ENCODE measurements at places on chromosomes 6 and 20.

DNA sequence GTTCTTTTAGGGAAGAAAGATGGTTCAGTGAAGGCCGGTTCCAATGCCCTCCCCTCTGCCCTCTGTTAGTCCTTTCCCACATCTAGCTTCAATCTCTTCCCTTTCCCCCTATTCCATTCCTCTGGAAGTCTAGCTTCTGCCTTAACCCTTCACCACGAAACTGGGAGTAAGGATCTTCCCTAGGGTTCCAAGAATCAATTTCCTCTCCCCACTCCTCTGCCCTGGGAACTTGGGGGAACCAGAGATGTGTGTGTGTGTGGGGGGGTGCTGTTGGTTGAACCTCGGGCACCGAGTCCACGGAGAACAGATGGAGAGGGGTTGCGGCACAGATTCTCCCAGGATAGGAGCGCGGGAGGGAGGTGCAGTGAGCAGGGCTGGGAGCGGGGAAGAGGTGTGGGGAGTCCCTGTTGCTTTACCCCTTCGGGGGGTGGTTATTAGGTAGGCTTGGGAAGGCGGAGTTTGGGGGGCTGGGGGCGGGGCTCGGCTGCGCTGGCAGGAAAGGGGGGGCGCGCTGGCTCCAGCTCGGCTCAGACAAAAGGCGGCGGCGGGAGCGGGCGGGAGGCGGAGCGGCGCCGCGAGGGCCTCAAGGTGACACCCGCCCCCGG is at the start of gene TMEM151B:
Gene TMEM151B, plus strand, starts transcription at position 530 of the 605 bp plus-strand sequence. CDS start 293 bp downstream, outside the sequence.
- no peak for DNase-seq

- DNase-seq: no peak
These were observed 30.6 kb upstream of the CCDC167 start for GRCh38 chr6:37530297-37530696.

- DNase-seq: no peak
These were observed 38.8 kb downstream of the SESN1 start for GRCh38 chr6:109055771-109056235.

DNA sequence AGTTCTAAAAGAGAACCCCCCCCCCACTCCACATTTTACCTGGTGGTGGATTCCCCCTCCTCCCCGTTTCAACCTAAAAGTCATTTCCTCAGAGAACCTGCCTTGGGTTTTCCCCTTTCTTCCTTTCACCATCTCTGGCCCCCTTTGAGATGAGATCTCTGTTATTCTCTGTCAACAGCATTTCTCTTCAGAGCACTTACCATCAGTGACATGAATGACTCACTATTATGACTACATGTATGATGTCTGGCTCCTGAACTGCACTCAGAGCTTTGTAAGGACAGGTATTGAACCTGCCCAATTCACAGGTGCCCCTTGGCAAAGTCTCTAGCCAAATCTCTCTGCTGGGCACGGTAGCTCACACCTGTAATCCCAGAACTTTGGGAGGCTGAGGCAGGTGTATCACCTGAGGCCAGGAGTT is 61.4 kb upstream of the JARID2 start:
- peak; percentile 8 for DNase-seq

GRCh38 chr6:157884756-157885155 is 61.7 kb downstream of the SNX9 start:
- no peak for DNase-seq

GRCh38 chr6:35073766-35074471 is 67.2 kb downstream of the TCP11 start:
- no peak for DNase-seq
